MG63 (cell line): ENCODE measurements at places on chromosomes 4 and X.

GRCh38 chr4:135274416-135274815 is 1072.8 kb upstream of the PABPC4L start:
- DNase-seq: no peak

- DNase-seq: no peak
Measured at GRCh38 chrX:18406531-18407266, 18.7 kb upstream of the CDKL5 start.

- no peak for DNase-seq
Measured at GRCh38 chrX:136019226-136019625, 34.0 kb downstream of the SLC9A6 start.

DNA sequence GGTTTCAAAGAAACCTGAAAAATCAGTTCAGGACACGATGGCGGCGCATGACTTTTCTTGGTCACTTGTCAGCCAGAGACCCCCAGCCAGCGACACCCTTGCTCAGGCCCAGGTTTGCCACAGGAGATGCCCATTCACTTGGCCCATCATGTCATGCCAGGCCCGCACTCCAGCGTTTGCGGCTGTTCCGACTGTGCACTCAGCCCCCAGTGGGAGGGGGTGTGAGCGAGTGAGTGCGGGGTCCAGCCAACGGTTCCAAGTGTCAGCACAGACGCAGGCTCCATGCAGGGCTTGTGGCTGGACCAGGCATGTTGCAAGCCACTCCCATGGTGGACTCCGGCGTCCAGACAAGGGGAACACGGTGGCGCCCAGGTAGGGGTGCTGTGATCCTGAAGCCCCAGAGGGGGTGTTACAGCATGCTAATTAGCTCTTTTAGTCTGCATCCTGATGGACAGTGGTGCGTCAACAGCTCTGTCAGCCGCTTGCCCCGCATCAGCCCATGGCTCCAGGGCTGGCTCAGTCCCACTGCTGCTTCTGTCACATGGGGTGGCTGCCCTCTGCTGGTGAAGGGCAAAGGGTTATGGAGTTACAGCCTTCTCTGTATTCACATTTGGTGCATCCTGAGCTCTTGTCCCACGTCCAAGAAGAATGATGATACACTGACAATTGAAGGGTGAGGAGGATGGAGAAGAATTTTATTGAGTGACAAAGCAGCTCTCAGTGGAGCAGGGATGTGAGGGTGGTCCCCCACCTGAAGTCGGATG is 3.7 kb upstream of the MAEA start:
- DNase-seq: peak; percentile 41

DNA sequence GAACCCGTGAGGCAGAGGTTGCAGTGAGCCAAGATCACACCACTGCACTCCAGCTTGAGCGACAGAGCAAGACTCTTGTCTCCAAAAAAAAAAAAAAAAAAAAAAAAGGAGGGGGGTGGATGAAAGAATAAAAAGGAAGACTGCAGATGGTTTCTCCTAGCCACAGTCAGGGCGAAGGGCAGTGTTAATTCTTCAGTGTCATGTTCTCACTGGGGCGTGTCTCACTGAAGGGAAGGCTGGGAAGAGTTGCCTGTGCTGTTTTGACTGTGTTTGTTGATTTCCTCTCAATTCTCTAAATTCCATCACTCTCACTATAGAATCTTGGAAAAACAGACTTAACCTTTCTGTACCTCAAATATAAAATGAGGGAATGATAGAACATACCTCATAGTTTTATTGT is 71.6 kb upstream of the DHX15 start:
- DNase-seq: no peak

DNA sequence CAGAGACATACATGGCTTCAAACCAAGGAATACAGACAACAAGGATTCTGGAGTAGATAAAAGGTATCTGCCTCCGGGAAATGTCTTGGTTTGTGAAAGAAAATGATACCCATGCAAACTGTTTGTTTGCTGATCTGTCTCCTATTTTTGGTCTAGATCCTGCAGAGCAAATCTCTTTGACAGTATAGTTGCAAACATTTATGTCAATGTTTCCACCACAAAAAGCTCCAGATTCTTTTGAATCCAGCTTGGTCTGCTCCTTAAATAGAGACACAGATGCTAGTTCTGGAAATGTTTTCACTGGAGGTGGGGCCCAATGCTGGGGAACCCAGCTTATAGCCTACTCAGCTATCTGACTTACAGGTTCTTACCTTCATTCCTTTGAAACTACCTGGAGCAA is 119.7 kb downstream of the ATG4A start:
- DNase-seq: no peak

DNA sequence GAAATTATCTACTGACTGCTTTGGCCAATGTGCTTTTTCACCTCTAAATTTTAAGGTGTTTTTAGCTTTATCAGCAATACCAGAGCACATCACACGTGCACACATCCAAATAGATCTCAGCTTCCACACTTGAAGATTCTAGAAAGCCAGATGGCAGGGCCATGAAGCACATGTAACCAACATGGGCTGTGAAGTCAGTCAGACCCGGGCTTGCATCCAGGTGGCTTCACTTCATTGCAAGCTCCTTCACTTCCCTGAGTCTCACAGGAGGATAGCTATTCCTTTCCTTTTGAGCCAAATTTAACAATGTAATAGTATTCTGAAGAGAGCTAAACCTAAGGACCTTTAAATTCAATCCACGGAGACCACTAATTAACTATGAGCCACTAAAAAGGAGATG is 86.5 kb downstream of the SH3RF1 start:
- peak; percentile 43 for DNase-seq
